Vein endothelial cell (primary cell): ENCODE measurements at places on chromosomes 12 and 14. TPM values are rescaled to one million over a fixed set of nuclear protein-coding genes. Genes with fewer than 3 reads are reported as not detected.

GPR162 gene
- 3.4 and 6.5 TPM in 2 replicates for total RNA-seq

CELA1 gene
- not detected in 2 replicates for total RNA-seq

AICDA gene
- total RNA-seq = not detected in 2 replicates

TSPAN11 gene
- total RNA-seq = 7.2 and 16.5 TPM in 2 replicates

TMEM30B gene
- 0.19 and 0.33 TPM in 2 replicates for total RNA-seq
